Activated T-helper 1 cell treated with anti-CD3 and anti-CD28 coated beads, Interleukin-12 subunit alpha, Interleukin-12 subunit beta, Interleukin-2, Interleukin-4 antibody, amounts not matched to agents 30 ng/mL and 10 ng/mL and 1 ng/mL, durations not matched to agents 14 hours and 24 hours and 36 hours (primary cell): ENCODE measurements at places on chromosomes 1 and 21. TPM values are rescaled to one million over a fixed set of nuclear protein-coding genes. Genes with fewer than 3 reads are reported as not detected.

CYP4X1 gene
- total RNA-seq = not detected in 2 replicates

KRTAP22-2 gene
- not detected in 2 replicates for total RNA-seq

C1QC gene
- not detected in 2 replicates for total RNA-seq

PKP1 gene
- total RNA-seq = not detected in 2 replicates

MMP23B gene
- 0.49 and 0.93 TPM in 2 replicates for total RNA-seq

KCNH1 gene
- total RNA-seq = not detected in 2 replicates

KRTAP13-2 gene
- total RNA-seq = not detected in 2 replicates

F11R gene
- total RNA-seq = 11.9 and 13.5 TPM in 2 replicates

OR14A16 gene
- not detected in 2 replicates for total RNA-seq

TMOD4 gene
- total RNA-seq = 2.6 and 2.9 TPM in 2 replicates

ADCY10 gene
- total RNA-seq = not detected in 2 replicates

WDR47 gene
- total RNA-seq = 11.5 and 14.4 TPM in 2 replicates

GLUL gene
- total RNA-seq = 89.6 and 101 TPM in 2 replicates

OR2T8 gene
- total RNA-seq = not detected in 2 replicates

GRIK3 gene
- total RNA-seq = not detected in 2 replicates

TMEM82 gene
- total RNA-seq = not detected in 2 replicates

KRTAP19-1 gene
- total RNA-seq = not detected in 2 replicates

KDF1 gene
- not detected in 2 replicates for total RNA-seq

CHIA gene
- total RNA-seq = not detected in 2 replicates

ENAH gene
- 0.05 and 0.23 TPM in 2 replicates for total RNA-seq

TSPAN2 gene
- 0.34 and 0.44 TPM in 2 replicates for total RNA-seq

TFF3 gene
- not detected in 2 replicates for total RNA-seq

SLC45A1 gene
- 0.39 and 0.57 TPM in 2 replicates for total RNA-seq

PLCH2 gene
- 2.5 and 2.9 TPM in 2 replicates for total RNA-seq

AKR7A3 gene
- total RNA-seq = 1.2 and 1.7 TPM in 2 replicates

RAB42 gene
- 0.27 TPM in 1 of 2 replicates, not detected in the other for total RNA-seq

SASS6 gene
- 16.4 and 16.7 TPM in 2 replicates for total RNA-seq

FAM72D gene
- 7.8 and 8.7 TPM in 2 replicates for total RNA-seq

CLK2 gene
- total RNA-seq = 87.0 and 91.6 TPM in 2 replicates

SERINC2 gene
- total RNA-seq = not detected in 2 replicates

OLIG2 gene
- total RNA-seq = not detected in 2 replicates

SLC26A9 gene
- total RNA-seq = not detected in 2 replicates

KRTAP21-2 gene
- not detected in 2 replicates for total RNA-seq

OR2T3 gene
- total RNA-seq = not detected in 2 replicates

LRRC3 gene
- total RNA-seq = 1.8 and 1.9 TPM in 2 replicates

HES3 gene
- total RNA-seq = not detected in 2 replicates

SLC30A10 gene
- total RNA-seq = not detected in 2 replicates

FGR gene
- 0.21 and 0.27 TPM in 2 replicates for total RNA-seq

NMNAT2 gene
- total RNA-seq = not detected in 2 replicates

KLF17 gene
- not detected in 2 replicates for total RNA-seq

FAM131C gene
- 0.56 and 0.57 TPM in 2 replicates for total RNA-seq

PPIAL4G gene
- 0.05 TPM in 1 of 2 replicates, not detected in the other for total RNA-seq

PLEKHO1 gene
- 27.1 and 35.4 TPM in 2 replicates for total RNA-seq

AGT gene
- total RNA-seq = not detected in 2 replicates

LRRC40 gene
- total RNA-seq = 22.6 and 23.4 TPM in 2 replicates

CBS gene
- 38.2 and 39.2 TPM in 2 replicates for total RNA-seq

SPRR3 gene
- total RNA-seq = not detected in 2 replicates

SH2D1B gene
- total RNA-seq = 0.10 TPM in 1 of 2 replicates, not detected in the other

STX12 gene
- total RNA-seq = 22.0 and 23.9 TPM in 2 replicates

CXADR gene
- total RNA-seq = 0.05 and 0.18 TPM in 2 replicates
